ENCODE measurements at places on chromosomes 1 and 21.

GRCh38 chr1:160761886-160762285, 22.8 kb downstream of the SLAMF7 start:
- no peak for DNase-seq

DNA sequence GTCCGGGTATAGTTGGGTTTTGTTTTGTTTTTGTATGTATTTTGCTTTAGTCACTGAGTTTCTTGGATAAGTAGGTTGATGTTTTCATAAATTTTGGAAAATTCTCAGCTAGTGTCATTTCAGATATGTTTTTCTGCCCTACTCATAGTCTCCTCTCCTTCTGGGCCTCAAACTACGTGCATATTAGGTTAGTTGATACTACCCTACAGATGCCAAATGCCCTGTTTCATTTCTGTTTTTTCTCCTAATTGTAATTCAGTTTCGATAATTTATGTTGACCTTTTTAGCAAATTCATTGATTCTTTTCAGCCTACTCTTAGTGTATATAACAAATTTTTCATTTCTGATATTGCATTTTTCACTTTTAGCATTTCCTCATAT, 268.6 kb upstream of the RGS18 start:
- no peak for DNase-seq

DNA sequence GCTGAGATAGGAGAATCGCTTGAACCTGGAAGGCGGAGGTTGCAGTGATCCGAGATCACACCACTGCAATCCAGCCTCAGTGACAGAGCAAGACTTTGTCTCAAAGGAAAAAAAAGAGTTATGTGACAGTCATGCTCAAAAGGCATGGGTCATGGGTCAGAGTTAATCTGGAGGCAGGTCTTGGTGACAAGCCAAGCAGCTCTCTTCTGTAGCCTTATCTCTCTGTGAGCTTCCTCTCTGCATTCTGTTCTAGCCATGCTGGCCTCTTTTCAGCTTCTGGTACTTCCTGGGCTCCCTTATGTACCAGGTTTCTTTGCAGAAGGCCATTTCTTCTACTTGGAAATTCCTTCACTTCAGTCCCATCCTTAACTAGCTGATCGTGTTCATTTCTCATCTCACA, 63.6 kb downstream of the NGF start:
- no peak for DNase-seq

DNA sequence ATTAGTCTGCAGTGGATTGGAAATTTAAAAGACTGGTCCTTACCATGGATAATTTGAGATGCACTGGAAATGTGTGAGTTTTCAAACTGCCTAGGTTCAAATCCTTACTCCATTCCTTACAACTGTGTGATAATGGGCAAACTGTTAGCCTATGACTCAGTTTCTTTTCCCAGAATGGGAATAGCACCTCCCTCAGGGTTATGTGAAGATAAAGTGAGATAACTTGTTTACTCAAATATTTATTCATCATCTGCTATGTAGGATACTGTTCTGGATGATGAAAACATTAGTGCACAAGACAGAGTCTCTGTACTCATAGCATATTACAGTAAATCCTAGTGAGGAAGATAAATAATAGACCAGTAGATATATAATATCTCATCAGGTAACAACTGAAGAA, 28.6 kb downstream of the LRIG2 start:
- no peak for DNase-seq

GRCh38 chr1:229452956-229453801, 19.3 kb upstream of the ACTA1 start:
- DNase-seq = no peak

GRCh38 chr1:14516974-14517840, 81.3 kb upstream of the KAZN start:
- DNase-seq = peak; percentile 83

- DNase-seq = no peak
Observed at GRCh38 chr1:1349256-1350012, at the start of gene DVL1. DVL1 (minus strand) TSS chr1:1349418; CDS start chr1:1349065, 353 bp downstream.

GRCh38 chr1:150365941-150366340, 2.0 kb downstream of the RPRD2 start:
- peak; percentile 5 for DNase-seq

GRCh38 chr1:153683854-153684253, 5.4 kb downstream of the NPR1 start:
- no peak for DNase-seq

- no peak for DNase-seq
Observed at GRCh38 chr1:205376739-205377138, 20.0 kb upstream of the KLHDC8A start.

DNA sequence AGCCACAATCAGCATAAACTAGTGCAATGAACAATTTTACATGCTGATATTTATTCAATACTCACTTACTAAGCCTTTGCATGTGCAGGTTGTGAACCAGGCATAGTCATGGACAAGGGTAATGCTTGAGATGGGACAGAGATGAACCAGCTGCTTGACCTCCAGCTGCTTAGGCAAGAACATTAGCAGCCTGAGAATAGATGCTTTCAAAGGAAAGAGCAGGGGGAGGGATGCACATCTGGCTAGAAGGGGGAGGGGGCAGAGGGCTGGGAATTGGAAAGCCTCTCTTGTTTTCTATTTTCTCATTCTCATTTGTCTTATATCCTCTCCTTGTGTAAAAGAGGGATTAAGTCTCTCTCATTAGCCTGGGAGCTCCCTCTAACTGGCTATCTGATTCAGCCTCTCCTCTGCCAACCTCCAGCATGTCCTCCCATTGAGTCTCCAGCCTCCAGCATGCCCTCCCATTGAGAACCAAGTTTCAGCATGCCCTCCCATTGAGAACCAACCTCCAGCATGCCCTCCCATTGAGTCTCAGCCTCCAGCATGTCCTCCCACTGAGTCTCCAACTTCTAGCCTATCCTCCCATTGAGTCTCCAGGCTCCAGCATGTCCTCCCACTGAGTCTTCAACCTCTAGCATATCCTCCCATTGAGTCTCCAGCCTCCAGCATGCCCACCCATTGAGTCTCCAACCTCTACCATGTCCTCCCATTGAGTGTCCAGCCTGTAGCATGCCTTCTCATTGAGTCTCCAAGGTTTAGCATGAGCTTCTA, 38.4 kb upstream of the TRABD2B start:
- DNase-seq = no peak

- no peak for DNase-seq
Observed at GRCh38 chr1:102470767-102471166, 474.0 kb upstream of the OLFM3 start.

- DNase-seq = no peak
Observed at GRCh38 chr21:34336245-34336644, 27.6 kb upstream of the KCNE2 start.

- no peak for DNase-seq
Observed at GRCh38 chr1:209585672-209586071, 2.2 kb downstream of the CAMK1G start.

DNA sequence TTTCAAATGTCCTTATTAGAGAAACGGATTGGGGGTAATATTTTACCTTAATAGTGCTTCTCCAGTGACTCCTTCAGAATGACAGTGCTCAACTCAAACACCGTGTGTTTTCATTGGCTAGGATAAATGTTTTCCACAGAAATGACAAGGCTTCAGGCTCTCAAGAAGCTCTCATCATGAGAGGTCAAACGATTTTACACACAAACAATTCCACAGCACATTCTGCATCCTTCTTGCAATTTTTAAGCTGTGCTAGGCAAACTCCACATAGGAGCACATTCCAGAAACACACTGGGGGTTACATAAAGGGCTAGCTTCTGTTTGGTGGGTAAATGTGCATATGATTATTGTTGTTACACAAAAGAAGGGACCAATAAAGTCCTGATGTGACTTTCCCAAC, 75.5 kb upstream of the IPO9 start:
- DNase-seq = no peak

DNA sequence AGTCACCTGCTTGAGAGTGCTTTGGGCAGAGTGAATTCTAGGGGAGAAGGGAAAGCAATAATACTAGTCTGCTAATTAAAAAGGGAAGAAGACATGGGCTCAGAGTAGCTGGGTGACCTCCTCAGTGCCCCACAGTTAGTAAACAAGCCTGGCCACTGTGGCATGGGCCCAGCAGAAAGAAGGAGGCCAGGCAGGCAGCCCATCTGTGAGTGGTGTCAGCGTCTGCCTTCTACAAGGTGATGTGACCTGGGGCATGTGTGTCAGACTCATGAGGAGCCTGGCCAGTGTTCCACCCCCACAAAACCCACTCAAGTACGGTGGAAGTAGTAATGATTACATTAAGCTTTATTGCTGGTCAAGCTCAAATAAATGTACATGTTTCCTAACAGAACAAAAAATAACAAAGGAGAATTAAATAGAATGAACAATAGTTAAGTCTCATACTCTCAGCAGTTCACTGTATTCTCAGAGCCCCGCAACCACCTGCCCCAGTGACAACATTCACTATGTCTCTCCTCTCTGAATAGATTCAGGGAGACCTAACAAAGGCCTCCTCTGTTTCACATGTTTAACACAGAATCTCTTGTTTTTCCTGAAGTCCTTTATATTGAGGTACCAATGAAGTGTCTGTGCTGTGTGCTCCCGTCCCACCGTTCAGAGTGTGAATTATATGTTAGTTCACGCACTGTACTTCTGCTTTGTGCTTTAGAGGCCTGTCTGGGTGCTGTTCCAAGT, 32.5 kb downstream of the SLC22A15 start:
- DNase-seq = no peak

- DNase-seq = no peak
Observed at GRCh38 chr1:43671193-43671592, 21.2 kb downstream of the KDM4A start.
